Renal cortex interstitium (tissue), 15 donors: ENCODE measurements at places on chromosomes 3 and 15.

GRCh38 chr15:66873856-66874255 lies 171.8 kb downstream of the SMAD6 start:
- DNase-seq: no peak

DNA sequence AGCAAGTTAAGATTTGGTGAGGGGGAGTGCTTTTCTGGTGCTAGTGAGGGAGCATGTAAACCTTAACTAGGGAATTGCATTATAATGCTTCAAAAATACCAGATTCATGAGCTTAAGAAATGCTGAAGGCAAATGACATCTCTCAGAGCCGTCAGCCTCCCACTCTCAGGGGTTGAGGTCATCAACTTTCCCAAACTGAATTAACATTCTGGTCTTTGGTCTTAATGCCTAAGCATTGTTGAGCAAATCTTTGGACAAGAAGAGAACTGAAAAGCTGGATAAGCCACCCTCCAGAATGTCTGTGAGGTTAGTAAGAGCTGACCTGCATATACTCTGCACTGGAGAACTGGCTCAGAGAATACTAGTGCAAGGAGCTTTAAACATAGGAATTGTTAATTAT lies 124.9 kb upstream of the GAP43 start:
- DNase-seq: no peak

DNA sequence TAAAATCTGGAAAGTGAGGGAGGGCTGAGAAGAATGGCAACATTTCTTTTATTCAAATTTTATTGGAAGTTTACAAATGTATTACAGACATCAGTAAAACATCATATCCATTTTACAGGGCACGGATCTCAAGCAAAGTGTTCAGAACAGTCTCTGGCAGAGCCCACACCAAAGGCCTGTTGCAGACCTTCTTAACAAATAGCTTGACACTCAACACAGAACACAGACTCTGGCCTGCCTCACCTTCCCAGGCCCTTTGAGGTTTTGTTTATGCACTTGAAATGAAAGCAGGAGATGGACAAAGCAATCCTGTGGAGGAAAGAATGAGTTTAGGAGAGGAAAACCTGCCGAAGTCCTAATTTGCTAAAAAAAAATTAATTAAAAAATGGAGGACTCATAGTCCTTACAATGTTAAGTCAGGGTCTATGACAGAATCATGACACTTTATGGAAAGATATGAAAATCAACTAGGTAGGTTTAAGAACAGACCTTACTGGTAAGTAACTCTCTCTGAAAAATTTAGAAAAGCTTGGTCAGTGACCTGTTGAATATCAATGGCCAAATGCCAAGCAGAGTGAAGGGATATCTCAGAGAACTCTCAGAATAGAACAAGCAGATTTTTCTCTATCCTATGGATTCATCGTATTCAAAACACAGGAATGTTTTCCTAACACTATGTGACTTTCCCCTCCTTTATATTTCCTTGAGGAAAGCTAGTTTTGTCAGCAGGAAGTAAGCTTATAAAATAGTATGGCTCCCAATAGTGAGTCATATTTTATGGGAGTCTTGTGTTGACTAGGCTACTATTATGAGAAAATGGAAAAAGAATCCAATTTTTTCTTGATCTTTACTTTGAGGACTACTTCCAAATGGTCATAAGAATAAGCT lies 70.8 kb upstream of the PSMD6 start:
- no peak for DNase-seq

DNA sequence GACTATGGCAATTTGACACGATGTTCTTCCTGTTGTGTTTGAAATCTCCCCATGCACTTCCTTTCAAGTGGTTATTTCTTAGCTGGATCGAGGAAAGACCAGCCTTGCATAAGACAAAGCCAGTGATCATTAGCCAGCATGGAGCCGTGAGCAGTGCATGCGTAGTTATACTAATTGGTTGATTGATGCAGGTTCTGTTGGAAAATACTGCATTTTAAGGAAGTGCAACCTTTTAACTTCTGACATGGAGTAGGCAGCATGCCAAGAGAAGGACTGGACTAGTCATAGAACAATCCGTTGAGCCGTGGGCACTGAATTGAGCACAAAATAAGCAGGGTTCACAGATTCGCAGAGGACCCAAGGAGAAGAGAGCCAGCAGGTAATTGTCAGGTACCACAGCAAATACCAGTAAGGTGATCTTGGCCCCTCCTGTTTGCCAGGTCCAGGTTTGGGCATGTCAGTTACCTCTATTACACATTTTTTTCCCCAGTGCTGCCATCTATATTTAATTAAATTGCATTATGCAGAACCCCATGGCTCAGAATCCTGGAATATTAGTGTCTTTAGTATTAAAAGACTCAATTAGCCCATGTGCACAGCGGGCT lies 29.0 kb upstream of the BCL6 start:
- DNase-seq: no peak

DNA sequence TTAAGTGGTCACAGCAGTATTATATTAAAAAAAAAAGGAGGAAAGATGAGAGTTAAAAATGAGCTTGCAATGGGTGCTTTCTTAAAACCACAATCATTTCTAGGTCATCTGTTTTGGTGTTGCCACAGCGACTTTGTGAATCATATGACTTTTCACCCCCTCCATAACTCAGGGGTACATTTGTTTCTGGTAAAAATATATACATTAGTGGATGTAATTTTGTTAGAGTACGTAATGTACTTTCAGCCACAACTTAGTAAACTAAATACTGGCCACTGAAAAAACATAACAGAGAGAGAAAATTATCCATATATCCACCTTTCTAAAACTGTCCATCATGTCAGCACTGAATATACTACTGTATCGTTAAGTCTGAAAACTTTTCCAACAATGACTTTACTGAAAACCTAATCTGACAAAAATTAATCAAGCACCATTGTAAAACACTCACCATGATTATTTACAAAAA lies 3.4 kb downstream of the ANKRD28 start:
- DNase-seq: no peak

- no peak for DNase-seq
These were observed 7.1 kb upstream of the CNTN3 start for GRCh38 chr3:74621581-74621980.
